Substantia nigra (tissue), 51 donors: ENCODE measurements at places on chromosomes 5 and 9.

DNA sequence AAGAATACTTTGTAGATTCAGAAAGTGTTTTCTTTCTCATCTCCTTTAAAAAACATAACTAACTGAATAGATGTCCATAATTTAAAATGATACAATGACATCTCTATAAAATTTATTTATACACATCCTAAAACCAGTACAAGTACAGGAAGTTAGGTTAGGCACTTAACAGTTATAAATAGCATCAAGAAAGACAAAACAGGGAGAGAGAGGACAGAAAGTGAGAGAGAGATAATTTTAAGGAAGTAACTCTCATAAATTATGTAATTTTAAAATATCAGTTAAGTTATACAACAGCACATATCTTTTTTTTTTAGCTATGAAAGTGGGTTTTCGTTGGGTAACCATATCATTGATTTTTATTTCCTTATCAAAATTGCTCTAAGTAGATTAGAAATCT lies 1068.6 kb downstream of the TAF11L14 start:
- no peak for DNase-seq

GRCh38 chr5:95068289-95068910 lies 216.5 kb downstream of the MCTP1 start:
- no peak for DNase-seq

GRCh38 chr9:136977223-136977622 lies at the start of gene PTGDS:
PTGDS (plus strand) TSS chr9:136977504; CDS start chr9:136977579, 75 bp downstream.
- DNase-seq: peak; percentile 97

DNA sequence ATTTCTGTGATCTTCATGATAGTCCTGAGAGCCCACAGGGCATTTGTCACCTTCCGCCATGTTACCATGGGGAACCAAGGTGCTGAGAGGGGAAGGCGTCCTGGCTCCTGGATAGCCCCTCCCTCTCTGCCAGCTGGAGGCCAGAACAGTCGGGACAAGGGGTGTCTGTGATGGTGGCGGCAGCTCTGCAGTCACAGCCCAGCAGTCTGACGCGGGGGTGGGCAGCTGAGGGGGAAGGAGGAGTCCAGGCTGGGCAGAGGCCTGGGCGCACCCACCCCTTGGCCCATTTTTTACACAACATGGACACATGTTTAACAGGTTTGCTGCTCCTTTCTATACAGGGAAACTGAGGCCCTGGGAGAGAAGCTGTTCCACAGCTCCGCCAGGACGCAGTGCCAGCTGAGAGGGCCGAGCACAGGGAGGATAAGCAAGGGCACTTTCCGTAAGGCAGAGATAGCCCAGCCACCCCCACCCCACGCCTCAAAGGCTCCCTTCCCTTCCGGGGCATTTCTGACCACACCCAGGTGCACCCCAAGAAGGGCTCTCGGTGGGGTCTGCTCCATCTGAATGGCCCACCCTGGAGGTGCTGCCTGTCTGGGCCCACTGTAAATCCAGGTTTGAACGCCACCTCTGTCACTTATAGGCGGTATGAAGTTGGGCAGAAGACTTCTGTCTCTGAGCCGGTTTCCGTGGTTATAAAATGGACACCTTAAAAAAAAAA lies 17.1 kb downstream of the LRRC8A start:
- DNase-seq: peak; percentile 55

DNA sequence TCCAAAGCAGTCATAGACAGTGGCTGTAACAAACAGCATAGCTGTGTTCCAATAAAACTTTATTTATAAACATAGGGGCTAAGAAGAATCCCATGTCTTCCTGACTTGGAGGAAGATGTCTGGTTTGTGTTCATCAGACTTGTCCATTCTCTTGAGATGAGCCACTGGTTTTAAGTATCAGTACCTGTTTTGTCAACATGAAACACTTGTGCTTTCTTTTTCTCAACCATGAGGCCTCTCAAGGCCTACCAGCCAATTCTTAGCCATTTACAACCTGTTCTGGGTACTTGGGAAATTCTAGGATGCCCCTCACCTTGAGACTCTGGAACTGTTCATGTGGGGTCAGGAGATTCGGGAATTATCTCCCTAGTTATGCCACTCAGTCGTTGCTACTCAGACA lies 154.3 kb upstream of the PPP1R2B start:
- DNase-seq: no peak

DNA sequence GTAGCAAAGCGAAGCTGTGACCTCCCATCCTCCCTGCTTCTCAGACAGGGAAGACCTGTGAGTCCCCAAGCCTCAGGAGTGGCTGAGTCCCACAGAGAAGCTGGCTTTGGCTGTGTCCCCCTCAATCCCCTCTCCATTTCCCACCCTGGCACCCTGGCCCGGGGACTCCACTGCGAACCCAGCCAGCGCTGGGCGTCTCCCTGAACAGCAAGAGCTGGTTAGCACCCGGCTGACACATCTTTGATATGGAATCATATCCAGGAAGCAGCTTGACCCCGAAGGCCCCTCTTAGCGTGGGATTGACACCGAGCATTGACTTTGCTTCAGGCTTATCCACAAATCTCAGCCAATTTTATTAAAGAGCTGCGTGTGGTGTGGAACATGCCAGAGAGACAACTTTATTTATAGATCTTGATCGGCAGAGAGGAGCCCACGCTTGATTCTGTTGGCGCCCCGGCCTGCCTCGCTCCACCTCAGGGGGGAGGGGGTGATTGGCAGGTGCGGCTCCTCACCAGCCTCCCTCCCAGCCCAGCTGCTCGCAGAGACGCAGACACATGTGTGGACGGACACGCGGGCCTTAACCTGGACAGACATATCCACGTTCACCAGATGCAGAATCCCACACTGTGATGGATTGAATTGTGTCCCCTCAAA lies 120.7 kb upstream of the MVB12B start:
- no peak for DNase-seq
